ENCODE measurements at places on chromosomes 5 and 9.

DNA sequence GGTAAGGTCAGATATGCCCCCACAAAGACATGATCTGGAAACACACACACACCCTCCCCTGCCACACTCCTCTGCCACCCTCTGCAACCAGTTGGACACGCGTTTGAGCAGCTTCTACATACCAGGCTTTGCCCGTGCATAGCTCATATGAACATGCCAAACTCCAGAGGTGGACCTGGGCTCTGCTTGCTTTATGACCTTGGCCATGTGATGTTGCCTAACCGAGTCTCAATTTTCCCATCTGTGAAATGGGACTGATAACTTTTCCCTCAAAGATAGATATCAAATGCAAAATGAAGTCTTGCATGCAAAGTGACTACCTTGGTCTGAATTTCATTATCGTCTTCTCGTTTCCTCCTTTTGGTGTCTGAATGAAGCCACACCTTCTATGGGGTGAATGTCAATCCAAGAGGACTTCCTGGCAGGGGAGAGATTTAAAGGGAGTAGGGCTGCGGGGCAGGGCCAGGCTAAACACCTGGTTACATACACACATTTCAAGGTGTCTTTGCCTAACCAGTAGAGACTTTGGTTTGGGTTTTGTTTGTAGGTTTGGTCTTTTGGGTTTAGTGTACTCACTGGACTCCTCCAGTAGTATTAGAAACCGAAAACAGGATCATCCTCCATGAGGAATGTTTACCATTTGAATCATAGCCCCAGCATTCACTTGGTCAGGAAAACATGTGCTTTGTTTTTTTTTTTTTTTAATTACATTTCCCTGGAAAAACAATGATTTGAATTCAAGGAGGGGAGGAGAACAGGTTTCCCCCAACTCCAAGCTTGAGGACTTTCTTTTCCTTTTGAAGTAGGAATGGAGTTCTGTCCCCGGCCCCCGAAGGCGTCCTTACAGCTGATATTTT, 63.2 kb downstream of the COL27A1 start:
- no peak for DNase-seq

GRCh38 chr5:130112246-130112645, 208.0 kb downstream of the CHSY3 start:
- DNase-seq, result no peak

GRCh38 chr5:61327760-61328753, 4.0 kb upstream of the ZSWIM6 start:
- DNase-seq, result no peak

- no peak for DNase-seq
Observed at GRCh38 chr5:154593071-154593470, 115.0 kb upstream of the HAND1 start.

DNA sequence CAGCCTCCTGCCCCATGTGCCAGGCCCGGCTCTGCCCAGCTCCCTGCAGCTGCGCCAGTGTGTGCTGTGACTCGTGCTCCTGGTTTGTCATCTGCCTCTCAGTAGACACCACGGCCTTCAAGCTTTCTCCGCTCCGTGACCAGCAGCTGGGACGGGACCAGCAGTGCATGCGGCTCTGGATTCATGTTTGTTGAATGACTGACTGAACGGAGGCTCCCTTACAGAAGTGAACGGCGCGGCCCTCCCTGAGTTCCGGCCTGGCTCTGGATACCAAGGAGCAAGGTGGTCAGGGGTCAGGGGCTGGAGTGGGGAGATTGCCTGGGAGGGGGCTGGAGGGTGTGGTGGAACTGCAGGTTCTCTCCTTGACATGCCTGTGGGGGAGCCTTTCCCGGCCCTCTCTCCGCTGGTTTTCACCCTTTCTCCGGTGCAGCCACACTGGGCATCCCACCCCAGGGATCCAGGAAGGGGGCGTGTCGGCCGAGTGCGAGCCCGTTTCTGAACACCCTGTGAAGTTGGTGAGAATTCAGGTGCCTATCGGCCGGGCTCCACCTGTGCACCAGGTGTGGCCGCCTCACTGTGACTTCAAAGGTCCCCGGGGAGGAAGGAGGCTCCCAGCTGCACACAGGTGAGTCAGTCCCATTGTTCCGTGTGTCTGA, 11.1 kb upstream of the CEP72 start:
- DNase-seq, result no peak

DNA sequence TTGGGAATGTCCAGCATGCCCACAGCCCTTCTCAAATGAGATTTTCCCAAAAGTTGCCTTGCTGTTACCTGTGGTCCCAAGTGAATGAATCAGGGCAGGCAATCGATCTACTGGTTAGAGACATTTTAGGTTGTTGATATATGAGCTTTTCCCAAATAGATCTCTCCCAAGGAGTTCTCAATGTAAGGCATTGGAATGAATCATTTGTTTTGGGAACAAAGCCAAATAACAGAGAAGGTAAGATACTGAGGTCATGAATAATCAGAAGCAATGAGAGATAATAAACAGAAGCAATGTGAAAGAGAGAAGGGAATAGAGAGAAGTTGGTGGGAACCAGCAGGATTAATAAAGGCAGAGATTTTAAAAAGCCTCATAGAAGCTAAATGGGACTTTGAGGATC, 93.6 kb upstream of the FER start:
- no peak for DNase-seq

DNA sequence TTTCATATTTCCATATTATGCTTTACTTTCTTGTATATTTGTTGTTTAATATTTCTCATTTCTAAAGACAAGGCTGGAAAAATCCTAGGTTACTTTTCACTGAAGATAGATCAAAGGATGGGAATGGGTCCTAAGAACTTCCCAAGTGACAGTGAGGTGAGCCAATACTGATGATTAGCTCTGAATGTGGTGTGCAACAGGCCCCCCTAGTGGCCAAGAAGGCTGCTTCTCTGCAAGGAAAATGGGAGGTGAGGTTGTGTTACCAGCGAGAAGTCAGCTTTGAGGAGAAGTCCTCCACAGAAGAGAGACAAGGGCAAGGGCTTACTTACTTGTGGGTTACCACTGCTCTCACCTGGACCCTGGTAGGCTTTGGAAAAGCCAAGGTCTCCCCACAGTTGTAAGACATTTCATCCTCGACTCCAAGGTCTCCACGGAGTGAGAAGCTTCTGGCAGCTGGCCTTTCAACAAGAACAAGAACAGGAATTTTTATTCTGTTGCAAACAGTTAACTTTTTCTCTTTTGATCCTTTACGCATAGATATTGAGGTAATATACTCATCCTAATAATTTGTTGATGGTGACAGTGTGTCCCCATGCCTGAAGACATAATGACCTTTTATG, 69.9 kb downstream of the MAMDC2 start:
- DNase-seq, result peak; percentile 66

GRCh38 chr9:121837113-121837961, 185.9 kb downstream of the DAB2IP start:
- no peak for DNase-seq

DNA sequence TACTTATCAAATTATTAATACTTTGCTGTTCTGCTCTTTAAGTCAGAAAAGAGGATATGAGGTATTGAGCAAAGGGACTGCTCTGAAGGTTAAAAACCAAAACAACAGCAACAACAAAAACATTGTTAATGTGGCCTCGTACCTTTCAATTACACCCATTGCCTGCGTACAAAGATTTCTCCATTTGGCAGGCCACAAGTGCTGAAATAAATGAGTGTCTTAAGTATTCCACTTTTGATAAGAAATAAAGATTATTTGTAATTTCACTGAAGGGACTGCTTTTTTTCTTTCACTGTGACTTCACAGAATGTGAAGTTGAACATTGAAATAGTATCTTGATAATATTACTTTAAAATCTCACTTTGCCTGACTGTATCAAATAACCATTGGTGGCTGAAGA, 163.2 kb upstream of the MRPS30 start:
- DNase-seq, result no peak

GRCh38 chr5:96220610-96221390, 212.2 kb downstream of the PCSK1 start:
- DNase-seq, result no peak

GRCh38 chr5:163968651-163969050, 463.2 kb downstream of the MAT2B start:
- DNase-seq, result no peak

DNA sequence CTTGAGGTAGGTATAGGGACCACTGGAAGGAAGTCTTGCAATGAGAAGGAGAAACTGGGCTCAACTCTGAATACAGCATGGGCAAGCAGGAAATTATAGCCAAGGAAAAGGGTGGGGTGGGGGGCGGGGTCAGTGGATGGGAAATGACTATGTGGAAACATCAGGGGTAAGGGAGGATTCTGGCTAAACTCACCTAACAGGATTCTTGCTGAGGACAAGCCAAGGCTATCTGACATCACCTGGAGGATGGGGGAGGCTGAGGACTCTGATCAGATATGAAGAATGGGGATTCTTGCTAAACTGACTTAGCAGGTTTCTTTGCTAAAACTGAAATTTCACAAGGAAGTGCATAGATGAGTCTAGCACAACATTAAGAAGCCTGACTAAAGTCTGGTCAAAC, 40.8 kb downstream of the CTSL start:
- DNase-seq, result no peak

- DNase-seq, result no peak
Observed at GRCh38 chr5:140553657-140554056, 3.6 kb downstream of the SRA1 start.

DNA sequence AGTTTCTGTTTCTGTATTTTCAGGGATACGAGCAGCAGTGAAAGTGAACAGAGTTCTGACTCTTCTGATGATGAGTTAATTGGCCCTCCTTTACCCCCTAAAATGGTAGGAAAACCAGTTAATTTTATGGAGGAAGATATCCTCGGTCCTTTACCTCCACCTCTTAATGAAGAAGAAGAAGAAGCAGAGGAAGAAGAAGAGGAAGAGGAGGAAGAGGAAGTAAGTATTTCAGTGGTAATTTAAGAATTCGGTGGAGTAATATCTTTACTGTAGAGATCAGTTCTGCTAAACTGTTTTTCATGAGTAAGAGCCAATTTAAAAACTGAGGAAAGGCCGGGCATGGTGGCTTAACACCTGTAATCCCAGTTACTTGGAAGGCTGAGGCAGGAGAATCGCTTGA, 17.2 kb downstream of the WDR70 start:
- DNase-seq, result no peak

Measured in NT2/D1 (cell line).